ENCODE measurements at places on chromosomes 12 and 14. TPM values are rescaled to one million over a fixed set of nuclear protein-coding genes. Genes with fewer than 3 reads are reported as not detected.

The RFX4 gene
- total RNA-seq = not detected

The RNF212B gene
- not detected for total RNA-seq

DNA sequence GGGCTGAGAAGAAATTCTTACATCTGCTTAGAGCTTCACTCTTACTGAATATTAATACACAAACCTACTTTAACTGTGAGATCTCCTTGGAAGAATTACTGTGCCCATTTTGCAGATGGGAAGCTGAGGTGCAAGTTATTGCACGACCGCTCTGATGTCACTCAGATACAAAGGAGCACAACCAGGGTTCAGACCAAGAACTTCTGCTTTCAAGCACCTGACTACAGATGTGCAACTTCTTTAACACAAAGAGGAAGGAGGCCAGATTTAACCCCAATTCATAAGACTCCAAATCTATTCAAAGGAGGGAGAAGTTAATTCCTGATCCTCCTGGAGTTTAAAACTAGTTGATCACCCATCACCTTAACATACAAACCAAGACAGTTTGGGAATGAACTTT lies 232.6 kb downstream of the VRK1 start:
- no peak for DNase-seq

GRCh38 chr12:69765515-69765914 lies 26.9 kb downstream of the RAB3IP start:
- no peak for DNase-seq

The REM2 gene
- not detected for total RNA-seq

DNA sequence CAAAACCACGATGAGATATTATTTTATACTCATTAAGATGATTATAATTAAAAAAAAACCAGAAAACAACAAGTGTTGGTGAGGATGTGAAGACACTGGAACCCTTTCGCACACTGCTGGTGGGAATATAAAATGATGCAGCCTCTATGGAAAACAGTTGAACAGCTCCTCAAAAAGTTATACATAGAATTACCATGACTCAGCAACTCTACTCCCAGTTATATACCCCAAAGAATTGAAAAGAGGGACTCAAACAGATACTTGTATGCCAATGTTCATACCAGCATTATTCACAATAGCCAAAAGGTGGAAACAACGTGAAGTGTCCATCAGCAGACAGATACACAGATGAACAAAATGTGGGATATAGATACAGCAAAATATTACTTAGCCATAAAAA lies 53.1 kb downstream of the TAOK3 start:
- no peak for DNase-seq

DNA sequence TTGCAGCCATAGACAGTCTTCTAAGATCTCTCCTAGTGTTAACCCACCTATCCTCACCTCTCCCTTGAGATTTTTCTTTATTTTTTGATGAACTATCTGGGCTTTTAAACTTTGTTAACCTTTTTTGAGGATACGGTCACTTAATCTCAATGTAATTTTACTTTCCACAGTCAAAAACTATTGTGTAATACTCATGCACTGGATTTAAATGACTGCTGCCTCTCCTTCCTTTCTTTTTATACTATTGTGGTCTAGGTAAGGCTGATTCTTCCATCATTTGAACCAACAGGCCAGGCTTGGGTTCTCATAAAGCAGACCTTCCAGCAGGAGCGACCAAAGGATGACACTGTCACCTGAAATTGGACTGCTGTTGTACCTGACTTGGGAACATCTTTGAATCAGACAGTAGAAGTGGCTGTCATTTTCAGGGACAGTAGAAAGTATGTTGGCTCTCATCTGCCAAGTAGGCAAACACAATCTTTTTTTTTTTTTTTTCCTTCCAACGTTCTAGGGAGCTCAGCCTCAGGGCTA lies 689 bp upstream of the PDE3A start:
- DNase-seq = no peak

The CARMIL3 gene
- 0.27 TPM for total RNA-seq

DNA sequence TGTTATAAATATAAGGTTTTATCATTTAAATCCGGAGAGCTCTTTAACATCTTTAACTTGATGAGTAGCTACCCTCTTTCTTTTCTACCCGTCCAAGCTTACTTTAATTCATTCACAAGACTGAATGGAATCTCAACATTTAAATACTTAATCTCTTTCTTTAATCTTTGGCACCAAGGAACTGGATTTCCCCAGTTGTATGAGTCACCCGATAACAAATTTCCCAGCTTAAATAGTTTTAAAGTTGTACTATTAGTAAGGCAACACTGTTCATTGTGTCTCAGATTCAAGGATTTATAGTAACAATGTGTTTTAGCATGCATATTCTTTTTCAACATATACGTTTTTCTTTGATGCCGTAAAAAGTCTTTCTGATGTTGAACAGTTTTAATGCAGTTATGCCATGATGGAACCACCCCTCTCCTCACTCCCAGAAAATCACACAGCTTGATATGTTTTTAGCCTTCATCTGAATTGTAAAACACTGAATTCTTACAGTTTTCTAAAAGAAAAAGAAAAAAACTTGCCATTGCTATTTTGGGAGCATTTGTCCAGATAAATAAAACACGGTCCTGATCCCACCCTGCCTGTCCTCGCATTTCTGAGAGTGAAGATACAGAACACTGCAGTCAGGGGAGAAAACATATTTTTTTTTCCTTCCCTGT lies 16.0 kb upstream of the LRP6 start:
- DNase-seq = no peak

DNA sequence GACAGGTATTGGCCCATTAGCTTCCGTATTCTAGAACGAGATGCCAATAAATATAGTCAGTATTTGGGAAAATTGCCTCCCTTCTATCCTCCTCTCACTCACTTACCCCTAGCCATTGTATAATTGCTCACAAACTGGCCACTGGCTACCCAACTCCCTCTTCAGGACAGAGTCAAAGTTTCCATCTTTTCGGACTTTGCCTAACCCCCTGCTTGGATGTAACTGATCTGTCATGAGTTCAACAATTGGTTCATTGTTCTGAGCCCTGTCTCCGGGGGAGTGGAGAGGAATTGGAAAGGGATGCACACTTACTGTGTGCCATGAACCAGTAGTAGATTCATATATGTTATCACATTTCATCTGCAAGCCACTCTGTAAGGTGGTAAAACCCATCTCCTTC lies 12.2 kb downstream of the MYRFL start:
- DNase-seq = peak; percentile 65

The GPX2 gene
- total RNA-seq = 839 TPM

DNA sequence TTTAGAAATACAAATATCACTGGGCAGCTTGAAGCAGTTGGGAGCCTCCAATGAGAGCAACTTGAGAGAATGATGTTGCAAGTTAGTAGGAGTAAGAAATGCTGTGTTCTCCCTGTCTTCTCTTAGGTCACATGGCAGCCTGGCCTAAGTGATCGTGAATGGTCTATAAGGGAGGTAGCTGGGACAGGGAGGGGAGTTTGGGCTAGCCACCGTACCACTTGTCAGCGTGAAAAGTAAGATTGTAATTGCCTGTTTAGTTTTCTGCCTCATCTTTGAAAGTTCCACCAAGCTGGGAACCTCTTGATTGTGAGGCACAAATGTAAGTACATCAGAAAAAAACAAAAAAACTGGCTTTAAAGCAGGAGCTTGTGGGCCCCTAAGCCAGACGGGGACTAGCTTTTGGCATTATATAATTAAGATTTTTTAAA lies 36.4 kb downstream of the MDM2 start:
- DNase-seq = no peak

- DNase-seq = no peak
Measured at GRCh38 chr12:79870916-79871315, 64.0 kb downstream of the PPP1R12A start.

DNA sequence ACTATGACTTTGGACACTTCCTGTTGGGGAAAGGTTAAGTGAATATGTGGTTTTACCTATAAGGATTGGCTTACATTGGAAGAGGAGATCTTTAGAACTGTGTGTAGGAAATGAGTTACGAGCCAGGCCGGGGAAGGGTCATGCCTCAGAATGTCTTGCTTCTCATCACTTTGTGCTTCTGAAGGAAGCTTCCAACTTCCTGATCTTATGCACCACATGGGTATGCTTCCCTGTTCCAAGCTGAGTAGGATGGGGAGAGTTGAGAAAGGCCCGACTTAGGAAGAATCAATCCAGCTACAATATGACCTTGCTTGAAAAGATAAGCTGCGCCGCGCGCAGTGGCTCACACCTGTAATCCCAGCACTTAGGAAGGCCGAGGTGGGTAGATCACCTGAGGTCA lies 59.9 kb downstream of the STXBP6 start:
- no peak for DNase-seq

Data from HepG2 (cell line).